A549 treated with dexamethasone at 1 μM for 4 hours (cell line): ENCODE measurements at places on chromosomes 1 and 21. TPM values are rescaled to one million over a fixed set of nuclear protein-coding genes. Genes with fewer than 3 reads are reported as not detected.

LCE3D gene
- total RNA-seq, result 2.1 to 4.5 TPM (median 3.6 TPM) in 5 replicates

PDE4DIP gene
- 5.3 to 8.1 TPM (median 6.2 TPM) in 5 replicates for total RNA-seq

RCC2 gene
- 48.7 to 61.0 TPM (median 57.6 TPM) in 5 replicates for total RNA-seq

TSPAN2 gene
- 0.63 to 1.2 TPM (median 0.84 TPM) in 5 replicates for total RNA-seq

TAL1 gene
- total RNA-seq, result 0.01 to 0.05 TPM (median 0.02 TPM) in 4 of 5 replicates, not detected in the other

SIM2 gene
- 4.8 to 8.4 TPM (median 6.5 TPM) in 5 replicates for total RNA-seq

CCDC30 gene
- total RNA-seq, result 0.23 to 1.5 TPM (median 0.56 TPM) in 5 replicates

ADCY10 gene
- total RNA-seq, result 0.04 to 0.14 TPM (median 0.12 TPM) in 4 of 5 replicates, not detected in the other

RIMS3 gene
- 0.78 to 1.5 TPM (median 1.3 TPM) in 5 replicates for total RNA-seq

WDR64 gene
- not detected in 5 replicates for total RNA-seq

SLC45A1 gene
- 6.2 to 11.2 TPM (median 9.9 TPM) in 5 replicates for total RNA-seq

AQP10 gene
- total RNA-seq, result not detected in 5 replicates

ADAM15 gene
- 68.8 to 122 TPM (median 111 TPM) in 5 replicates for total RNA-seq

SV2A gene
- 0.05 to 0.12 TPM (median 0.09 TPM) in 5 replicates for total RNA-seq

SNX7 gene
- 24.9 to 39.4 TPM (median 28.2 TPM) in 5 replicates for total RNA-seq

GOLT1A gene
- total RNA-seq, result 4.2 to 6.8 TPM (median 4.3 TPM) in 5 replicates

GALNT2 gene
- total RNA-seq, result 123 to 170 TPM (median 165 TPM) in 5 replicates

CENPF gene
- 71.3 to 85.3 TPM (median 81.8 TPM) in 5 replicates for total RNA-seq

HES2 gene
- total RNA-seq, result 3.2 to 5.9 TPM (median 5.1 TPM) in 5 replicates

SELL gene
- 0.08 to 0.26 TPM (median 0.20 TPM) in 5 replicates for total RNA-seq

SLAMF7 gene
- 0.87 to 1.8 TPM (median 1.6 TPM) in 5 replicates for total RNA-seq

COL8A2 gene
- 0.07 to 0.24 TPM (median 0.14 TPM) in 5 replicates for total RNA-seq

ZNF683 gene
- not detected in 5 replicates for total RNA-seq

CD84 gene
- not detected in 5 replicates for total RNA-seq

ARHGEF16 gene
- 3.1 to 5.6 TPM (median 5.1 TPM) in 5 replicates for total RNA-seq

GPR52 gene
- not detected in 5 replicates for total RNA-seq

ILDR2 gene
- 0.05 to 0.13 TPM (median 0.11 TPM) in 3 of 5 replicates, not detected in the others for total RNA-seq

SLAMF6 gene
- total RNA-seq, result not detected in 5 replicates

ICOSLG gene
- total RNA-seq, result 4.0 to 5.6 TPM (median 4.5 TPM) in 5 replicates

RGS8 gene
- total RNA-seq, result not detected in 5 replicates

NADK gene
- total RNA-seq, result 27.1 to 39.9 TPM (median 37.2 TPM) in 5 replicates
